Urinary bladder (tissue), 4 donors: ENCODE measurements at places on chromosomes 12 and 14. TPM values are rescaled to one million over a fixed set of nuclear protein-coding genes. Genes with fewer than 3 reads are reported as not detected.

RERG gene
- 38.4 TPM for total RNA-seq

MGAT2 gene
- 43.5 TPM for total RNA-seq

AQP2 gene
- total RNA-seq: not detected

CMKLR1 gene
- total RNA-seq: 17.6 TPM

SRRM4 gene
- 0.42 TPM for total RNA-seq

TMTC1 gene
- 24.8 TPM for total RNA-seq

FGF6 gene
- total RNA-seq: 0.74 TPM

FLRT2 gene
- total RNA-seq: 194 TPM
